Fibroblast of skin of right quadriceps (primary cell): ENCODE measurements at places on chromosomes 13 and 19.

- DNase-seq, result no peak
Measured at GRCh38 chr13:27139565-27139964, 32.0 kb downstream of the USP12 start.

GRCh38 chr19:55085923-55086715 is 10.4 kb downstream of the EPS8L1 start:
- no peak for DNase-seq

GRCh38 chr13:76512721-76513145 is 373.5 kb downstream of the KCTD12 start:
- DNase-seq, result peak; percentile 84

DNA sequence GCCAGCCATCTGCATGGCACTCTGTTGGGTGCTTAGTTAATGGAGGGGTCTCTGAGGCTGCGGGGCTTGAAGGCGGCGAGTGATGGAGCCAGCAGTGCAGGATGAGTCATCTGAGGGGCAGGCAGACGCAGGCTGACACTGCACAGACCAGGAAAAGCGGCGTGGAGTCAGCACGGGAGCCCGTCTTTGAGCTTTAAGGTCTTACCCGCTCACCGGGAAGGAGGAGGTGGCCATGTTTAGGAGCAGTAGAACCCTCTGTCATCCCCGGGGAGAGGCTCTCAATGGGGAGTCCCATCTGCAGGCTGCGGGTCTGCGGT is 13.1 kb downstream of the NAXD start:
- DNase-seq, result no peak

GRCh38 chr19:5147978-5148793 is 179.3 kb downstream of the KDM4B start:
- no peak for DNase-seq

DNA sequence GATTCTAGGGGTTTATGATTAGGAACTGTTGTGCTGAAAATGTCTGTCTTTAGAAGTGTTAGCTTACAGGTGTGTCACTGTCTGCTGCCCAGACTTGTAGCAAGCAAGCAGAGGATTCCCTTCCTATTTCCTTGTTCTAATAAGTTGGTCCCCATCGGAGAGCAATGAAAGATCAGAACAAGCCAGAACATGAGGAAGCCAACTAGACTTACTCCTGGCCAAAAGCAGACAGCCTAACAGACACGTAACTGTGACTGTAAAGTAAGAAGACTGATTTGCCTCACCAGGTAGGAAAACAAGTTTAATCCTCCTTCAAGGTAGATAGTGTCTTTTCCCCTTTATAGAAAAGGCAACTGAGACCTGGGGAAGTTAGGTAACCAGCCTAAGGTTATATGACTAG is 12.5 kb downstream of the POLR1D start:
- no peak for DNase-seq

GRCh38 chr13:20505405-20506366 is 20.0 kb downstream of the CRYL1 start:
- DNase-seq, result no peak

GRCh38 chr13:103873725-103874124 is 807.5 kb upstream of the SLC10A2 start:
- DNase-seq, result no peak

DNA sequence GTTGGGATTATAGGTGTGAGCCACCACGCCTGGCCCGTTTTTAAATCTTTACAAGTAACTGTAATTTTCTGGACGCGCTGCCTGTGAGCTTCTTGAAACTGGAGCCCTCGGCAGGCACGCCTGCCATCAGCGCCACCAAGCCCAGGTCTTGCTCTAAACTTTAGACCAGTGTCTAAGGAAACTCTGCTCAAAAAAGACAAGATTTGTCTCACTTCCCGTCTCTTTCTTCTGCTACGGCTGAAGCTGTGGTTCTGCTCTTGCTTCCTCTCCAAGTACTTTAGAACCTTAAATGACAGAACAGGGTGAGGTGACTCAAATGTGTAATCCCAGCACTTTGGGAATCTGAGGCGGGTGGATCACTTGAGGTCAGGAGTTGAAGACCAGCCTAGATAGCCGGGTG is 24.9 kb downstream of the RCN3 start:
- no peak for DNase-seq

GRCh38 chr19:41546386-41546789 is 29.6 kb upstream of the CEACAM21 start:
- no peak for DNase-seq

DNA sequence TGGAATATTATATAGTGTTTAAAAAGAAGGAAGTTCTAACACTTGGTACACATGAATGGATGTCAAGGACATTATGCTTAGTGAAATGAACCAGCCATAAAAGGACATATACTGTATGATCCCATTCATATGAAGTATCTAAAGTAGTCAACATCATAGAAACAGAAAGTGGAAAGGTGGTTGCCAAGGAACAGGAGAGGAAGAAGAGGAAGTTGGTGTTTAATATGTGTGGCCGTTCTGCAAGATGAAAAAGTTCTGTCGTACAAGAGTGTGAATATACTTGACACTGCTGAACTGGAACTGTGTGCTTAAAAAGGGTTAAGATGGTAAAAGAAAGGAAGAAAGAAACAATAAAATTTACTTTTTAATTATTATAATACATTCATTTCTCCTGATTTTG is 33.1 kb upstream of the C1QTNF9 start:
- no peak for DNase-seq

DNA sequence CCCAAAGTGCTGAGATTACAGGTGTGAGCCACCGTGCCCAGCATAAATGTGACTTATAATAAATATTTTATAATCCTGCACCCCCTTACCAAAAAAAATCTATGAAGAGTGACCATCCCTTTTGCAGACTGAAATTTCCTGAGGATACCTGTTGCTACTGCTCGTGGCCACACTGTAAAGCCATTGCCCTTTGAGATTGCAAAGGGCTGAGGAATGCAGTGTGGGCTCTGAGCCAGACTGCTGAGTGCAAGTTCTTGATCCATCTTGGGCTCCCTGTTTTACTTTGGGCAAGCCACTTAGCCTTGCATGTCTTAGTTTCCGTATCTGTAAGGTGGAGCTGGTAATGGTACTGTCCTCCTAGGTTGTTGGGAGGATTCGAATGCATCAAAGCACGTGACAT is 23.4 kb downstream of the SIPA1L3 start:
- no peak for DNase-seq

DNA sequence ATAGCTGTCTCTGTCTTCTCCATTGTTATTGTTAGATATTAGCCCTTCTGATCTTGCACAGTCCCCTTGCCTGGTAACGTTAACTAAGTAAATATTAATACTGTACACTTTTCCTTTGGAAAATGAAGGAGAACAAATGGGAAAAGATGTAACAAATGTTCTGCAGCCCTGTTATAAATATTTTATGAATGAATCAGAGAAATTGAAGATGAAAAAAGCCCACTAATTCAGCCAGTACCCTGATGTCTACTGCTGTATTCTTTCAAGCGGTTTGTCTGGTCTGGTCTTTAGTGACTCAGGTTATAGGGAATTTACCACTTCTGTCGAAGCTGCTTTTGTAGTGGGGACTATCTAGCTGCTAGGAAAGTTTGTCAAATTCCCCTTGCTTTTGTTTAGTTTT is 121.0 kb downstream of the COG6 start:
- peak; percentile 90 for DNase-seq

GRCh38 chr13:90801621-90802020 is 545.9 kb upstream of the MIR17HG start:
- no peak for DNase-seq

DNA sequence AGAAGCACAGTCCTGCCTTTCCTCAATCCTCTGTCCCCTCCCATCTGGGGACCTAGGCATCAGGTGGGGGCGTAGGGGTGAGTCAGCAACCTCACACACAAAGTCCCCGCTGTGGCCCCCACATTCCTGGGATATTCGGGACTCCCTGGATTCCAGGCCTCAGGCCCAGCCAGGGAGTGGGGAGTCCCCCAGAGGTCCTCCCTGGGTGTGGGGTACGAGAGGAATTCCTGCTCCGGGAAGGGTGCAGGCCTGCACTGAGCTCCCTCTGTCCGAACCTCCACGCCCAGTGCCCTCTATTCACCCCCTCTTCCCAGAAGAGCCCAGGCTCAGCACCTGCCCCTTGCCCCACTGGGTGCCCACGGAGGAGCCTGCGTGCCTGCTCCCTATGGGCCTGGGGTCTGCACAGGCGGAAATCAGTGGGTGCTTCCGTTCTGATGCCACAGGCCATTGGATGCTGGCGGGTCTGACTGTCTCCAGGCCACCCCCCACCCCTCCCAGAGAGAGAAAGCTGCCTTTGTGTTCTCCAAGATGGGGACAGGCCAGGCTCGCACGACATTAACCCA is 3.4 kb downstream of the CADM4 start:
- peak; percentile 33 for DNase-seq

GRCh38 chr13:34430294-34430693 is 511.8 kb upstream of the NBEA start:
- DNase-seq, result no peak

DNA sequence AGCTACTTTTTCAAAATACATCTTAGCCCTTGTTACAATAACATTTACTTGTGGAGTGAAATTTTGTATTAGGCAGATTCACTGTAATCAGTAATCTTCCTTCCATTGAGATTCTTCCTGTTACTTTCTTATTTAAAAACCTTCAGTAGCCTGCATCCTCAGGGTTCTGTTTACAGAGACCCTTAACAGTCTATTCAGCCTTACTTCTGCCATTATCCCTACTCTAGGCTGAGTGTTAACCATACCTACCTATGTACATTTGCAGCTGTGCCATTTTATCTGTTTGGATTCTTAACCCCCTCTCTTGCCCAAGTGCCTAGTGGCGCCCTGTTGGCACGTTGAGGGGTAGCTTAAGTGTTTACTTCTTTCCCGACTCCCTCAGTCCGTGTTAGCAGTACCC is 71.9 kb downstream of the LRCH1 start:
- no peak for DNase-seq

DNA sequence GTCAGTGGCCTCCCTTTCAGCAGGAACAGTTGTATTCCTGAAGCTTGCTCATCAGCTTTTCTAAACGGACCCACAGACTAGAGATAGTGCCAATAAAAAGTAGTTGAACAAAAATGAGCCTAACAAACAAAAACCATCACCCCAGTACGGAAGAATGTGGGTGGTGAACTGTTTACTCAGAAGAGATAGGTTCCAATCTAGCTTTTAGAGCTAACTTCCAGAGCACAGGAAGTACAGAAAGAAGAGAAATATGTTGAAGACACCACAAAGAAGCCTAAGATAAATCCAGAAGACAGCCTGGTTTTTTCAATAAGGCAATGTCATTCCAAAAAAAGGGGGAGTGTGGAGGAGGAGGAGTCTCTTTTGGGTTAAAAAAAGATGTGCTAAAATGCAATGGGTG is 2.8 kb upstream of the LMO7 start:
- peak; percentile 98 for DNase-seq

DNA sequence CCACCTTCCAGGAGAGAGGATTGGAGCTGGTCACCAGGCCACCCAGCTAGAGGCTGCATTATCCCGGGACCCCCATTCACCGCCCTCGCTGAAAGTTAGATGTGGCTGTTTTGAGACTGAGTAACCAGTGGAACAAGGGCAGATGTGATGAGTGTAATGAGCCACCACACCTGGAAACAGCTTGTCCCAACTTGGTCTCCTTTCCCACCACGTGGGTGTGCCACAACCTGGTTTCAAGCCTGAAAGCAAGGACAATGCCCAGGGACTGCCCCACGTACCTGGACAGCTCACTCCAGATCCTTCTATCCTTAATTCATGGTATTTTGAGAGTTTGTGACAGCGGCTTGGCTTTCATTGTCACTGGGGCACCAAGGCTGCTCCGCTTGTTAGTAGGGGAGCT is 7.0 kb downstream of the LGI4 start:
- no peak for DNase-seq

GRCh38 chr19:52778811-52779210 is 7.8 kb downstream of the ZNF600 start:
- no peak for DNase-seq

DNA sequence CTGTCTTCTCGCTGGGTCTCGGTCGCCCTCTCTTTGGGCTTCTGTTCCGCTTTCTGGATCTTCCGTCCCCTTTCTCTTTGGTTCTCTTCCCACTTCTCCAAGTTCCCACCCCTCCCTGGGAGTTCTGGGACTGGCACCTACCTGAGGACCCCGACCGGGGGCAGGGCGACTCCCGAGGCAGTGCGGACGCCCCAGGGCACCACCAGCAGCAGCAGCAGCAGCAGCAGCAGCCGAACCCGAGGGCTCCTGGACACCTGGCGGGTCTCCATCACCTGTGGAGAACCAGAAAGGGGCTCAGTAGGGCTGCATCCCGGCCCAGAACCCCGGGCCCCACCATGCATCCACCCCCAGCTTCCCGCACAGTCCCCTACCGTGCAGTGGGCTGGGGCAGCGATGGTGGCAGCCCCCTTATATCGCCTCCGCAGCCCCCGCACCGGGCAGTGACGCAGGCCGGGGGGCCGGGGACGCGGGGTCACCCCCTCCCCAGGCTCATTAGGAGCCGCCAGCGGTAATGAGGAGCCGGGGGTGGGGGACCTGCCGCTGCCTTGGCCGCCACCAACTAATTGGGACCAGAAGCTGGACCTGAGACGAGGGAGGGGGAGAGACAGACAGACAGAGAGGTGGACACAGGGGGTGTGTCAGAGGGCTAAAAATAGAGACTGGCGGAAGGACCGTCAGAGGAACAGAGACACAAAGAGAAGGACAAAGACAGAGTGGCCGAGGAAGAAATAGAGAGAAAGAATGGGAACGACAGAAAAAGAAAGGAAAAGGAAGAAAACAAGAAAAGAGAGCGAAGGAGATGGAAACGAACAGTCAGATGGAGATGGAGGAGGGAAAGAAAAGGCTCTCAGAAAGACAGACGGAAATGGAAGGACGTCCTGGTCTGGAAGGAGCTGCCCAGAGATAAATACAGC is at the start of gene PTH2:
Gene PTH2 (minus strand): TSS at position 371 of the 914 bp plus-strand sequence. CDS start 102 bp downstream, at position 269.
- DNase-seq, result no peak

DNA sequence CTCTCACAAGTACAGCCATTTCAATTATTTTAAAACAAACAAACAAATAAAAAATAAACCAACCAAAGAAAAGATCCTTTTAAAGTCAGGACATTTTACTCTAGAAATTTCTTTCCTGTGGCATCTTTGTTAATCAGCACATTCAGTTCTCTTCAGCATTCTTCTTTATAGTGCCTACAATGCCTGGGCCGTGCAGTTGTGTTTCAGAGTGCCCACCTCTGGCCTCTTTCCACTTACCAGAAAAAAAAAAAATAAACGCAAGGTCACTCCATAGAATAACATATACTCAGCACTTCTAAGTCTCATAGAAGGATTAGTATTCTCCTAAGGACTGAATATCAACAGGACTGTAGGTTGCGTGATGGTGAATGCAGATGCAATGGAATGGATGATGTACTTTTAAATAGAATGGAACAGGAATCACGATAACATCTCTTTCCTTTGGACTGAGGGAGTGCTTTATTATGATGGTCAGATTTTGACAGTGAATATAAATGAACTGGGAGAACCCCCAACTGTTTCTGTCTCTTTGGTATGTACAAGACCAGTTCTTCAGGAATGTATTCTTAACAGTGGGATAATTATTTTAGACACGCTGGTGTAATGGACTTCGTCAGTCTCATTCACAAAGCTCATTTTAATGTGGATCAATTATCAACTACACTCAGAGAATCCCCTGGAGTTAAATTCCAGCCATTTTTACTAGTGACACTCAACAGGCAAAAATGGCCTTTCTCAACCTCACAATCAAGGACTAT is 125.0 kb upstream of the NBEA start:
- DNase-seq, result peak; percentile 17
